Activated CD8-positive, alpha-beta T cell treated with anti-CD3 and anti-CD28 coated beads, Interleukin-2, amount 10 ng/mL, durations not matched to agents 7 days and 5 days (primary cell): ENCODE measurements at places on chromosomes 7 and 10.

DNA sequence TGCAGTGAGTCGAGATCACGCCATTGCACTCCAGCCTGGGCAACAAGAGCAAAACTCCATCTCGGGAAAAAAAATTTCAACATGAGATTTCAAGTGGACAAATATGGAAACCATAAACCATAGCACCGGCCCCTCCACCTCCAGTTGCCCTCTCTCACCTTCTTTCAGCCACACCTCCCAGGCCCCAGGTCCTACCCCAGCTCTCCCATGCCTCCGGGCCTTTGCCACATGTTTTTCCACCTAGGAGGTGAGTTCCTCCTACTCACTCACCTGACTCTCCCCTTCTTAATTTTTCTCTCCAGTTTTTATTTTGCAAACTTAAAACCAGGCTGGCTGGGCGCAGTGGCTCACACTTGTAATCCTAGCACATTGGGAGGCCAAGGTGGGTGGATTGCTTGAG, 13.7 kb upstream of the CLDN4 start:
- DNase-seq: no peak

GRCh38 chr10:60963441-60964256, 19.7 kb upstream of the RHOBTB1 start:
- DNase-seq: no peak

DNA sequence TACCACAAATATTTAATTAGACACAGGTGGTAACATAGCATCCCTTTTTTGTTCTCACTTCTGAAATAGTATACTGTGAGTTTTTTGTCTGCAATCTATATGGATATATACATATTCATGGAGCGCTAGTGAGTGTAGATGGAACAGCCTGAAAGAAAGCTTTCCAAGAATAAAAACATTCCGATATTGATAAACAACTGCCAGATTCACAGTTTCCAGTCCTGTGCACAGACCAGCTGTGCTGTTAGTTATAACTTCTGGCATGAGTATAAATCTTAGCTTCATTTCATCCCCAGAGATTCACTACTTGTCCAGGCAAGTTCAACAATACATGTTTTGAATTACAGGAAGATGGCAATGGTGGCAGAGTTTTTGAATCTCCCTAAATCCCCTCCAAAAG, 467.1 kb upstream of the STEAP1 start:
- DNase-seq: no peak

DNA sequence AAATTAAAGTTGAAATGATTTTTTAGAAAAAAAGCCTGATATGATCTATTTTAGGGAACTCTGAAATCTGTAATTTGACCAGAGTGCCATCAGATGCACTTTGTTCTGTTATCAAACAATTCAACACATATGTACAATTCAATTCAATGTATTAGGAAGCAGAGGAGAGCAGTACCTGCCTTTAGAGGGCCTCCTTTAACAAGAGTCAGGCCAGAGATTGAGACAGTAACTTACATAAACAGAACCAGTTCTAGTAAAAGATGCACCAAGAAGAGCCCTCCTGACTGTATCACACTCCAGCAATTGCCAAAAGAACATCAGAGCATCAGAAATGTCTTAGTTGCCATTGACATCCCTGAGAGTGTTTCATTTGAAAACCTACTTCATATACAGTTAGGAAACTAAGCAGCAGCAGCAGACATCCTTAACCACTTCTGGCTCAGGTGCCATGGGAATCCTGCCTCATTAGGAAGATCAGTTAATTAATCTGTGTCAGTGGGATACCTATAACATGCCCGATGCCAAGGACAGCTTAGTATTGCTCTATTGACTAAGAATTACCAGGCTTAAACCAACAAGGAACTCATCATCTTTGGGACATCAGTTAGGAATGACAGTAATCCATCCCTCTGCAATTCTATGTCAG, 1222.6 kb upstream of the LRRN3 start:
- no peak for DNase-seq

DNA sequence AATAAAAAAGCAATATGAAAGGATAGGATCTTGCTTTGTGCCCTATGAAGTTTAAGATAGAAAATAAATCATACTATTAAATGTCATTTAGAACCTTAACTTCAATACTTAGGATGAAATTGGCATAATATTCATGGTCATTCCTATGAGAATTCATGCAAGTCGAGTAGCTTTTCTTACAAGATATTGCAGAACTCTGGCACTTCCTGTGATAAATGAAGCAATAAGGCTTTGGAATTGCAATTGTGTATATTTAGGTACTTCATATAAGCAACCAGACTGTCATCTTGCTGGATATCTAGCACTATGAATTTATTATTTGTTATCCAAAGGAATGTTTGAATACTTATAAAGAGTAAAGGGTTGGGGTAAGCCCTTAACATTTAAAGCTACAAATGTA, 116.5 kb downstream of the ZNF438 start:
- no peak for DNase-seq

- no peak for DNase-seq
Observed at GRCh38 chr10:34850558-34850957, 35.5 kb upstream of the PARD3 start.

- DNase-seq: no peak
Observed at GRCh38 chr7:37757563-37757962, 74.0 kb downstream of the GPR141 start.

DNA sequence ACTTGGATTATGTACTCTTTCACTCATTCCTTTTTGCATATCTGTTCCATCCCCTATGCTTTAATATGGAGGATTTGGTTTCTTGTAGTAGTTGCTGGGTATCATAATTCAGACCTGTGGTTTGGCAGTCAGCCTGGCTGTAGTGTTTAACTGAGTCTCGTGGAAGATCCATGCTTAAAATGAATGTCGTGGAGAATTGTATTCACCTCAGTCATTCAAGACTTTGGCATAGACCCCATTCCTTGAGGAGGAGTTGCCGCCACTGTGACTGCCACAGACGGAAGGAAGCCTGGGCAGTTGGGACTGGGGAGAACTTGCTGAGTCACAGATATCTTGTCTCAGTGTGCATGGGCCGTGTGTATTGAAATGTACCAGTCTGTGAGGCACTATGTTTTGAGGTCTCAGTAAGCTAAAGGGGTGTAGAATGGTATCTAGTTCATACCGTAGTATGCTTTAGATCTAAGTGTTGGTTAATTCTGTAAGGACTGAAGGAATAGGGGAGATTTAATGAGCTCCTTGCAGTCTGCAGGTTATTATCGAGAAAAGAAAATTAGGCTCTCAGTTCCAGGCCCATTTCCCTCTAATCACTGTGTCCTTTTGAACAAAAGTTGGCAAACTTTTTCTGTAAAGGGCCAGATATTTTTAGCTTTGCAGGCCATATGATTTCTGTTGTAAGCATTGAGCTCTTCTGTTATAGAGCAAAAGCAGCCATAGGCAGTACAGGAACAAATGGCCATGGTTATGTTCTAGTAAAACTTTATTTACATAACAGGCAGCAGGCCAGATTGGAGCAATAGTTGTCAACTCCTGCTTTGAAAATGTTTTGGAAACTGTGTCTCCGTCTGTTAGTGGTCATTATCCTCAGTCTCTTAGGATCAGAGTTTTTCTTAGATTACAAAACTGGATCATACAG, 76.8 kb downstream of the TPST1 start:
- no peak for DNase-seq
